ENCODE measurements at places on chromosomes 5 and 9.
A peak's percentile ranks its signal among the peaks of the same experiment; 100 is the strongest.

DNA sequence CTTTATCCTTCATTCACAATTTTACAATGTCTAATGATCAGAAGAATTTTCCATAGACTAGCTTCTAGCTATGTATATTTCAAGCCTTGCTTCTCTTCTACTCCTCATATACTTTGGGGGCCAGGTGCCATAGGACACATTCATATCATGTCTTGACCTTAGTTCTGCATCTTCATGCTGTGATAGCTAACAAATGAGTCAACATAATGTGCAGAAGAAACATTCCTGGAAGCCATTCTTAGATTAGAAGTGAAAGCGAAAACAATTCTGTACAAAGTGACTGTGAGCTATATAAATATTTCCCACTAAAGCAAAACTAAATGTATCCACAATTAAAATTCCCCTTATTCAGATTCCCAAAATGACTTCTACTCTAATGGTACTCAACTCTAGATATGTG lies 320.2 kb upstream of the NREP start:
- H3K27ac ChIP-seq: no peak overlapping the region
- H3K27me3 ChIP-seq: no peaks in the 10 kb centered on the region
- no peak overlapping the region for H3K4me3 ChIP-seq

- H3K27ac ChIP-seq: no peak overlapping the region
- no peak overlapping the region for H3K4me3 ChIP-seq
- DNase-seq: no peak
- H3K4me1 ChIP-seq: peaks cover 24% of the 10 kb centered on the region
- no peaks in the 10 kb centered on the region for H3K36me3 ChIP-seq
- H3K27me3 ChIP-seq: no peaks in the 10 kb centered on the region
Observed at GRCh38 chr5:134038138-134038537, 33.4 kb upstream of the VDAC1 start.

- no peaks in the 10 kb centered on the region for H3K36me3 ChIP-seq
- DNase-seq: no peak
- H3K4me1 ChIP-seq: peaks cover 12% of the 10 kb centered on the region
- H3K27me3 ChIP-seq: peaks cover 15% of the 10 kb centered on the region
Observed at GRCh38 chr9:133563291-133563796, 28.8 kb downstream of the ADAMTSL2 start.

DNA sequence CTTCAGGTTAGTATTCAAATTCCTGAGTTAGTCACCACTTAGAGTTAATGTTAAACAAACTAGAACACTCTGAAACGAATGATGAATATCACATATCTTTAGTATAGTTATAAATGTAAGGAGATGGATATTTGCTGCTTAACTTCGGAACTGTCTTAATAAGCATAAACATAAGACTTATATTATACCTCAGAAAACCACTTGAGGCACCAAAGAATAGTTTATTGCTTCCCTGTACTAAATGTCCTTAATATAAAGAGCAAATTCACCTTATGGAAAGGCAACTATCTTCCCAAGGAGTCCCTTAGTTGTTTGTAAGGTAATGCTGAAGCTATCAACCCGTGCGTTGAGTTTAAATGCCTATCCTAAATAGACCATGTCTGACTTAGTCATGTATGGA lies 300.0 kb upstream of the ADAMTSL1 start:
- no peak overlapping the region for H3K27ac ChIP-seq
- H3K4me1 ChIP-seq: no peaks in the 10 kb centered on the region
- no peaks in the 10 kb centered on the region for H3K27me3 ChIP-seq
- no peak overlapping the region for H3K4me3 ChIP-seq
- DNase-seq: no peak
- no peaks in the 10 kb centered on the region for H3K36me3 ChIP-seq

DNA sequence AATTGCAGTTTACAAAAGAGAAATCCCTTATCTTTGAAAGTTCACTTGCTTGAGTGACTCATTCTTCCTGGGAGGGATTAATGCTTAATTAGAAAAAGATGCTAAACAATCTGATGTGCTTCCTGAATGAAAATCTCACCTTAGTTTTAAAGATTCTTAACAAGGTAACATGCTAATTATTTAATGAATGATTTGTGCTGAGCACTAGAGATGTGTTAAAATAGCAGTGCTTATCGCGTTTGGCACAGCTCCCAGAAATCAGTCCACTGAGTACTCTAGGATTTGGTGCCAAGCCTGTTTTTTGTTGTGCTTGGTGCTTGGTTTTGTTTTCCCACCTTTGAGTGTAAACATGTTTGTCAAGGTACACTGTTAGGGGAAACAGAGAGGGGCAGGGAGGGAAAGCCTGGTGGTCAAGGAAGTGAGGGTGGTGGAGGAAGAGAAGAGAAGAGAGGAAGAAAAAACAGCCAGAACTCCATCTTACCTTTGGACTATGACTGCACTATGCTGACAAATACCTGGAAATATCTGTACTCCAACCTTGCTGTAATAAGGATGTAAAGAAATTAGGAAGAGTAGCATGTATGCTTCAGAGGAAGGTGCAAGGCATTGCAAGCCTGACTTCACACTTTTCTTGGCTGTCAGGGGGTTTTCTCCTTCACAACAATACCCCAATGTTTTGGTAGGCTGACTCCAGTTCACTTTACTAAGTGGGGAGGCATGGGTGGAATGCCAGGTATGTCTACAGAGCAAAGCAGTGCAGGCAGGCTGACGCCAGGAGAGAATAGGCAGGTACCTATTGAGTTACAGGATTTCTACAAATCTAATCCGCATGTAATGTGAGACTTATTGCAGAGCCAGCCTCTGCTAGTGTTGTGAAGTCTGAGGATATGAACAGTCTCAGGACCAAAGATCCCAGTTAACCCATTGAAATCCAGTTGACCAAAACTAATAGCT lies 157.2 kb upstream of the ISL1 start:
- H3K27ac ChIP-seq: no peak overlapping the region
- H3K4me3 ChIP-seq: no peak overlapping the region
- no peaks in the 10 kb centered on the region for H3K27me3 ChIP-seq
- H3K4me1 ChIP-seq: no peaks in the 10 kb centered on the region

- no peak for DNase-seq
- no peak overlapping the region for H3K27ac ChIP-seq
- H3K36me3 ChIP-seq: no peaks in the 10 kb centered on the region
- H3K4me3 ChIP-seq: no peak overlapping the region
- peaks cover 6% of the 10 kb centered on the region for H3K27me3 ChIP-seq
Observed at GRCh38 chr9:621201-621855, 220.2 kb upstream of the DMRT1 start.

DNA sequence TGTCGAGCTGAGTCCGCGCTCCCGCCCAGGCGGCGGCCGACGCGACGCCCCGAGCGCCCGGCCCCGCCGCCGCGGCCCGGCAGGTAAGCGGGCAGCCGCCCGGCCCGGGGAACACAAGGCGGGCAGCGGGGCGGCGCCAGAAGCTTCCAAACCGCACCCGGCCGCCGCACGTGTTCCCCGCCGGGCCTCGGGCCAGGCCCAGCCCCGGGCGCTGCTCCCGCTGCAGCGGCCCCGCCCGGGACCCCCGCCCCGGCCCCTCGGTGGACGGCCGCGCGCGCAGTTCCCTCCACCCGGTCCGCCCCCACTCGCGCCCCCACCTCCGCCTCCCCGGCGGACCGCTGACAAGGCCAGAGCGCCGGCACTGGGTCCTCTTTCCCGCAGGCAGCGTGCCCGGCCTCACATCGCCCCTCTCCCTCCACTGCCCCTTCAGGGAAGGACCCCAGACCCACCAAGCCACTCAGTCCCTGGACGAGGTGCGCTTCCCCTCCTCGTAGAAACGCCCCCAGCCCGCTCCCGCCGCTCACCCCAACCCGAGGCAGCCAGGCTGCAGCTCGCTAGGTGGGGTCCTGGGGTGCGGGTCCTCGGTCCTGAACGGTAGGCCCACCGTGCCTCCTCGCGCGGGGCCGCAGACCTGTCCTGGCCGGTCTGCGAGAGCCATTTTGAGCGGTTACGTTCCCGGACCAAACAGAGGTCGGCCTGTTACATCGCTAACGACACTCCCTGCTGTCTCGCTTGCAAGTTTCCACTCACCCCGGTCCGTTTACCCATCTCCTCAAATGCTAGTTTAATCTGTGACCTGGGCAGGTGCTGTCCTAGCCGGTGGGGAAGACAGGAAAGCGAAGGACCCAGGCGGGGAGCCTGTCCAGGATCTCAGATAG lies 475 bp downstream of the WDR5 start:
- peaks cover under 1% of the 10 kb centered on the region for H3K36me3 ChIP-seq
- peak overlapping the region; percentile 58 for H3K4me3 ChIP-seq
- no peak for DNase-seq
- H3K27ac ChIP-seq: no peak overlapping the region
- no peaks in the 10 kb centered on the region for H3K27me3 ChIP-seq

DNA sequence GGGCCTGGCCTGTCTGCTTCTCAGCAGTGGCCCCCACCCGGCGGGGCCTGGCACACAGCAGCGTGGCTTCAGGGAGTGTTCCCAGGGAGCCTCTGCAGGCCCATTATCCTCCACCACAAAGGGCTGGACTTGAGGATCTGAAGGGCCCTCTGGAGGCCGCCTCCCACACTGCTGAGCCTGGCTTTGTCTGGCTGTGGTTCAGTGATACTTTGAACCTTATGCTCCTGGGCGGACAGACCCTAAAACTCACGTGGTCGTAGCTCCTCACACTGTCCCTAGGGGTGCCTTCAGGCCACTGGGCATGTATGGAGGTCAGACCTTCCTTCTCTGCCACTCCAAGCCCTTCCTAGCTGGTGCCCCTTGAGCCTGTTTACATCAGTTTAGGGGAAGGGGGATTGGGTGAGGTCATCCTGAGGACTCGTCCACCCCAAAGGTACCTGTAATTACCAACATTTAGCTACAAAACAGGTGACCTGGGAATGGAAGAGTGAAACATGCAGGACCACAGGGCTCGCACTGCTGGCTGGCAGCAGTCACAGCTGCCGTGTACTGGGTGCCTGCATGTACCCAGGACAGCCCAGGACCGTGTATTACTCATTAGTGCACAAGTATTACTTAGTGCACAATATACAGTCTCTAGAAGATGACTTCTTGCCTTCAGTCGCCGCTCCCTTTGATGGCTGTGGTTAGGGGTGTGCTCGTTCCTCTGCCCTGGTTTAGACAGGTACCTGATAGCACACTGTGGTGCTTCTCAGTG lies 8.5 kb downstream of the GRHPR start:
- peaks cover 59% of the 10 kb centered on the region for H3K36me3 ChIP-seq
- no peak overlapping the region for H3K27ac ChIP-seq
- no peaks in the 10 kb centered on the region for H3K4me1 ChIP-seq
- no peaks in the 10 kb centered on the region for H3K27me3 ChIP-seq

- H3K4me3 ChIP-seq: no peak overlapping the region
- no peaks in the 10 kb centered on the region for H3K36me3 ChIP-seq
- no peak for DNase-seq
- no peaks in the 10 kb centered on the region for H3K27me3 ChIP-seq
- no peak overlapping the region for H3K27ac ChIP-seq
Observed at GRCh38 chr5:95669540-95669939, 13.3 kb downstream of the SPATA9 start.

DNA sequence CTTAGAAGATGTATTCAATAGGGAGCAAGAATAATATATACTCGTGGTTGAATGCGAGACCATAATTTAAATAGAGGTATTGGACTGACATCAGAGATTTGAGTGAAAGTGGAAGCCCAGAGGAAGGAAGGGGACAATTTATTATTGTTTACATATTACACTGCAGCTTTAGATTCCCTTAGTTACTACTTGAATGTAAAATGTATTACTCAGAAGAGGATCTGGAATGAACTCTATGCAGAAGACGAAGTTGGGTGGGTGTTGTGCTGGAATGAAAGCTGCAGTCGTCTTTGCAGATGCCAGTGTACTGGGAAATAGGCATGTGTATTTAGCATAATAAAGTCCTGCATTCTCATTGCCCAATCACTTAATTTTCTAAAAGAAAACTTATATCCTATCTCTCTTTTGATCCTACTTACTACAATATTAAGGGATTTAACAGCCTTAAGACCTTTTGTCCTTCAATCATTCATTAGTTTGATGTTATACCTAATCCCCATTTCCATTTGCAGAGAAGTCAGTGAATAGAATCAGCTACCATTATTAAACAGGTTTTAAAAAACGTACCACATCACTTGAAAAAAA lies 570.7 kb upstream of the WWC1 start:
- no peaks in the 10 kb centered on the region for H3K36me3 ChIP-seq
- H3K4me3 ChIP-seq: no peak overlapping the region
- no peaks in the 10 kb centered on the region for H3K4me1 ChIP-seq
- no peaks in the 10 kb centered on the region for H3K27me3 ChIP-seq
- no peak overlapping the region for H3K27ac ChIP-seq

DNA sequence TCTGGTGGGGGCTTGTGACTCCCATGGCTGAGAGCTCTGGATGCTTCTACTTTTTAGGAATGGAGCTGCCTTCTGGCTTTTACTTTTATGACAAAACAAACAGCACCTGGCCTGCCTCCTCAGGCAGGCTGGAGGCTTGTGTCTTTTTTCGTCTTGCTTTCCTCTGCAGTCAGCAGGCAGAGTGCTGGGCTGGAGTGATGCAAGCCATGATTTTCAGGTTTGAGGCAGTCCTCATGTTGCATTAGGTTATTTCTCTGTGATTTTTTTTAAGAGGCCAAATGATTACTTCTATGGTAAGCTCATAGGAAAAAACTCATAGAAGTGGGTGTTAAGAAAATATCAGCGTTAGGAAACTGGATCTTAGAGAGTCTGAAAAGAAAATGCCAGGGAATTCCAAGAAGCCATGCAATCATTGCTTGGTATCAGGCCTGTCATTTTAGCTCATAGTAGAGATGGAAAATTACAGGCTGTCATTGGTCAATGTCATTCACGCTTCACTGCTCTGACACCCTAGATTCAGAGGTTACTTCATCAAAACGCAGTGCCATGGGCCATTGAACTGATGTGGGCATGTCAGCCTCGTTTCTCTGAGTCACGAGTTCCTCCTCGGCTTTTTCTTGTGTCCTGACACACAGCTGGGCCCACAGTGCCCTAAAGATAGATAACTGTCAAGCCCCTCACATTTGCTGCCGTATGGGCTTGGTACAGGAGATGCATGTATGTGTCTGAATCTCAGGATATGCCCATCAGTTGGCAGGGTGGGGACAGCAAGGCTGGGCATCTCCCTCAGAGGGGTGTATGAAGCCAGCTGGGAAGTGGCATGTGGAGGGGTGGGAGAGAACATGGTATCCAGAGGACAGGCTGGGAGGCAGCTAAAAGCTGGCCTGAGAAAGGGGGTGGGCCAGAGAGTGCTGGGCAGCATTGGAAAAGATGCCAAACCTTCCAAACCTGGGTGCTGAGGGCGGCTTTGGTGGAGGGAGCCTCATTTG lies 151.8 kb downstream of the HSPA4 start:
- H3K27ac ChIP-seq: no peak overlapping the region
- H3K4me3 ChIP-seq: no peak overlapping the region
- H3K27me3 ChIP-seq: no peaks in the 10 kb centered on the region
- no peak for DNase-seq
- no peaks in the 10 kb centered on the region for H3K36me3 ChIP-seq
- H3K4me1 ChIP-seq: no peaks in the 10 kb centered on the region
